ENCODE measurements at places on chromosomes 5 and 9. TPM values are rescaled to one million over a fixed set of nuclear protein-coding genes. Genes with fewer than 3 reads are reported as not detected.

DNA sequence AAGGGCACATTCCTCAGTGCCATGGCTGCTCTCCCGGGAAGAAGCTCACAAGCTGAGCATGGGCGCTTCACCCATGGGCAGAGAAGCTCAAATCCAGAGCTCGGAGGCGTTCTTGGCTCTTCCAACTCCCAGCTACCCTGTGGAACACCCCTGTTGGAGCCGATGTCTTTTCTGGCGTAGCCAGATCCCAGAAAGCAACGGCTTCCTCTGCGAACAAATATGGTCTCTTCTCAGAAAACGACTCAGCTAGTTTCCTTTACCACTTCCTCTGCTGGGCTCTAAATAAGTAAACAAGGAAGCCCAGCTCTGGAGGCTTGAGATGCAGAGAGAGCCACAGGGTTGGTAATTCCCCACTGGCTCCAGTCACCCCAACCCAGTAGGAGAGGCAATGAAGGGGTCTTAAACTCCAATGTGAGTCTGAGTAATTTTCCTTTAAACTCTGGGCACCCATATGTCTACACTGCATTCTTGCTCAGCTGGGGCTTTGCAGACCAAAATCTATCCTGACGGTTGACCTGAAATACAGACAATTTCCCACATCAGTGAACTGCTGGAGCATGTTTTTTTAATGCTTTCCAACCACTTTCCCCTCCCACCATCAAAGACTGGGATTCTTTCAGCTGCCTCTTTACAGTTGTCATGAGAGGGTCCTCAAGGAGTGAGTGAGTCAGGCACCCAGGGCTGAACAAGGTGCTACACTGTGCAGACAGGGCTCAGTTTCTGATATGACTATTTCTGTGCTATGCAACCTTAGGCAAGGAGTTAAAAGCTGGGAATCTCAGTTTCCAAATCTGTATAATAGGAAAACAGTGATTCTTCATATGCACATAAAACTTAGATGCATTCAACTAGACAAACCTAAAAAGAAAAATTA, at the start of gene LCP2:
Gene LCP2, minus strand, starts transcription at position 189 of the 874 bp plus-strand sequence. Its CDS starts 166 bp downstream, at position 23.
- peaks cover 53% of the 10 kb centered on the region for H3K27me3 ChIP-seq
- H3K27ac ChIP-seq: no peak within 1 kb of the TSS
- no peak within 1 kb of the TSS for H3K4me3 ChIP-seq
- no peaks in the 10 kb centered on the region for H3K4me1 ChIP-seq
- DNase-seq: no peak

DNA sequence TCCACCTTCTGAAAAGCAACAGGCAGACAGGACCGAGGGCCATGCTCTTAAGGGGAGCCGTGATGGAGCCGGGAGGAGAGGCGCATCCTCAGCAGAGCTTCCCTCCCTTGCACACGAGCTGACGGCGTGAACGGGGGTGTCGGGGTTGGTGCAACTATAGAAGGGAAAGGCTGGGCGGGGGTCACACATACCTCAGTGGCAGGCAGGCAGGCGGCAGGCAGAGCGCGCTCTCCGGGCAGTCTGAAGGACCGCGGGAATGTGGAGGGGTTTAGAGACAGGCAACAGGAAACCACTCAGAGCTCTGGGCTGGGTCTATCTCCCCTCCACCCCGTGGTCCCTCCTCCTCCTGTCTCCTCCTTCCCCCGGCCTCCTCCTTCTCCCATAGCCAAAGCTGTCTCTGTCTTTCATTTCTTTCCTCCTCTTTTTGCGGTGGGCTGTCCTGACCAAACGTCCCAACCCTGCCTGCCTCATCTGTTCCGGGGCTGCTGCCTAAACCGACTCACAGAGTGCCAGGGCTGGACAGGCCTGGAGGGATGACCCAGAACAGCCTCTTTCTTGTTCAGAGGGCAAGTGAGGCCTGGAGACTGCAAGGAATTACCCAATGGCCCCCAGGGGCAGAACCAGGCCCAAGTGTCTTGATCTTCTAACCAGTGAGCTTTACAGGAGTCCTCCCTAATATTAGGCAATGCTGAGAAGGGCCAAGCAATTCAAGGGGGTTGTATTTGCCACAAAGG, at the start of gene SPARC:
Gene SPARC, minus strand, starts transcription at position 242 of the 734 bp plus-strand sequence. CDS start 10,727 bp downstream, outside the sequence.
- peak within 1 kb of the TSS; percentile 99 for H3K27ac ChIP-seq
- peaks cover 41% of the 10 kb centered on the region for H3K4me1 ChIP-seq
- H3K27me3 ChIP-seq: no peaks in the 10 kb centered on the region
- H3K4me3 ChIP-seq: peak within 1 kb of the TSS; percentile 95

GRCh38 chr9:35827486-35827885, 1.0 kb downstream of the FAM221B start:
- DNase-seq: no peak
- H3K27ac ChIP-seq: no peak overlapping the region
- H3K27me3 ChIP-seq: peaks cover 2% of the 10 kb centered on the region

DNA sequence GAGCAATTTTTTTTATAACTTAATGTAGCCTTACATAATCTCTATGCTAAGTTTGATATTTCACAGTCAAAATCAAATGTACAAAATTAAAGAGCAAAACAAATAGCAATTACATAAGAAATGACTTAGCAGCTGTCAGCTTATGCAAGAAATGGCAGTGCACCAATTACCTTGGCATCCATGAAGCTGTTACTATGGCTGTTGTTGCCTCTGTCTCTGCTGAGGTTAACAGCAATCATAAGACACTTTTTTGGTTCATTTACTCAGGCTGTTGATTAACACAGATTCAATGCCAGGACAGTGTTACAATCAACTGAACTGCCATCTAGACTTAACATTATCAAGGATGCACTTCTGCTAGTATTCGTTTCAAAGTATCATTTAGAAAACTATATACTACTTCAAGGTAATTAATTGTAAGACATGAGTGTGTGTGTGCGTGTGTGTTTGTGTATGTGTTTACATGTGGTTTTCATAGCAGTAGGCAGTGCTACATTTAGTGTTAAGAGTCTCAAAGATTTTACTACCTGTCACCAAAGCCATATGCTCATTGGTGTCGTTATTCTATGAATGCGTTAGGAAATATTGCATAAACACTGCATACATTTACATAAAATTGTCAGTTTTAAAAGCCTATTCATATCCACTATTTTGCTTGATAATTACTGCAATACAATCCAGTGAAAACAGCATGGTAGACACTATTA, 1084.2 kb upstream of the COX7C start:
- no peaks in the 10 kb centered on the region for H3K4me1 ChIP-seq
- no peaks in the 10 kb centered on the region for H3K36me3 ChIP-seq
- H3K4me3 ChIP-seq: no peak overlapping the region

GRCh38 chr5:54171645-54172384, 138.6 kb downstream of the ARL15 start:
- DNase-seq: no peak
- H3K27ac ChIP-seq: no peak overlapping the region
- H3K4me3 ChIP-seq: no peak overlapping the region
- H3K27me3 ChIP-seq: no peaks in the 10 kb centered on the region

DNA sequence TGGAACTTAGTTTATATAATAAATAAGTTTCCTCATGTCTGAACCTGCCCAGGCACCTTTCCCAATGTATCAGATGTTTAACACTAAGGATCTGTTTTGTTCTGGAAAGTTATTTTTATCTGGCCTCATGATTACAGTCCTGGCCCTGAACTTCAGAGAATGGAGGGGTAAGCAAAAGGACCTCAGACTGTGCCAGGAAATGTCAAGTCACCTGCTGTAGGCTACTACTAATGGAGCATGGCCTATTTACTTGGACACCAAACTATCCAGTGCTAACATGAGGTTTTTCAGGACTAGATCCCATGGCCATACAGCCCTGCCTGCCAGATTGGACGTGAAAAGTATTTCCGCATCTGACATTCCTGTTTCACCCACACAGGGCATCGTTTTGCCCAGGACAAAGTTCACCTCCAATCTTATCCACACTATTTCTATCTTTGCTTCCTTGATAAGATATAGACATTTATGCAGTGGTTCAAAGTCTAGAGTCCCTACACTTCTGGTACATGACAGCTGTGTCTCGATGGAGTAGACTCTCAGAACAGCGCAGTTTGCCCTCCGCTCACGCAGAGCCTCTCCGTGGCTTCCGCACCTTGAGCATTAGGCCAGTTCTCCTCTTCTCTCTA, at the start of gene BTNL8:
Gene BTNL8, plus strand, starts transcription at position 539 of the 626 bp plus-strand sequence. CDS start 152 bp downstream, outside the sequence.
- H3K4me1 ChIP-seq: no peaks in the 10 kb centered on the region
- no peaks in the 10 kb centered on the region for H3K36me3 ChIP-seq
- H3K4me3 ChIP-seq: no peak within 1 kb of the TSS
- H3K27ac ChIP-seq: no peak within 1 kb of the TSS
- no peak for DNase-seq
- no peaks in the 10 kb centered on the region for H3K27me3 ChIP-seq

DNA sequence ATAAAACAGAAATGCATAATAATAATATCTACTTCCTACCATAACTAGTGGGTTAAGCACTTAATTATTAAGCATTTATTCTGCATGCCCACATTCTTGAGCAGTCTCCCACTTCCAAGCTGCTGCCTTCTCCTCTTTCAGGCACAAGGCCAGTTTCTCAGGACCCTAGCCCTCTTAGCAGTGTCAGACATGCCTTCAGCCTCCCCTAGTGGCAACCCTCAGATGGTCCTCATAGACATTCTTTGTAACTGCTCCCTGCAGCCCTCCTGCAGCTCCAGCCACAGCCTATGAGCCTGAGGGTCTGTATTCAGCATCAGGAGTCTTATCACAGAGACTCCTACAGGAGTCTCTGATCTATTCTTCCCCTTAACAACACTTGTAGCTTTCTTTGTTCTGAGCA, 3.9 kb downstream of the IL9 start:
- peak; percentile 23 for DNase-seq
- peaks cover 26% of the 10 kb centered on the region for H3K27me3 ChIP-seq
- H3K36me3 ChIP-seq: no peaks in the 10 kb centered on the region
- H3K4me3 ChIP-seq: no peak overlapping the region
- no peak overlapping the region for H3K27ac ChIP-seq

DNA sequence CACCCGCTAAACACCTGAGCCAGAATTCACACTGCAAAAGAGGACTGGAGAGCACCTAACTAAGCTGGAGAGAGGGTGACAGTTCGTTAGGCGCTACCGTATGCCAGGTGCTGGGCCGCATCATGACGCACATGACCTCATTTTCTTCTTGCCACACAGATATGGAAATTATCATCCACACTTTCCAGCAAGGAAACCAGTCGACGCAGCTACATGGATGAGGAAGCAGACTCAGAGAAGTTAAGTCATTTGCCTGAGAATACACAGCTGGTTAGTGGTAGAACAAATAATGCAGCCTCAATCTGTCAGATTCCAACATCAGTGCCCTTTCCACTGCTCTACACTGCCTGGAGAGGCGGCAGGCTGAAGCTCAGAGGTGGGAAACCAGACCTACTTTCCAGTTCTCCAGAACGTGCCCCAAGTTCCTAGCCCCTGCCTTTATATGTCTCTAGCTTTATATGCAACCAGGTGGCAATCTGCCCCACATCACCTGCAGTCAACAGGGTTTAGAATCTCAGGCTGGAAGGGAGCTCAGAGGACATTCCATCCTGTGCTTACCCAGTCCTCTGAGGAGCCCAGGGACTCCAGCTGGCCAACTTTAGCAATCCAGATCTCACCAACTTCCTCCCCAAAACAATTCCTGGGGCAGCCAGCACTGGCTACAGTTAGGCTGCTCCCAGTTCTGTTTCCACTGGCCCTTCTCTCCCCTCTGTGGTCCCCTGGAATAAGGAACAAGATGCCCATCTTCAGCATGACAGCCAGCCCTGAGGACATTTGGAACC, 8.8 kb downstream of the TNIP1 start:
- H3K4me1 ChIP-seq: peaks cover 64% of the 10 kb centered on the region
- no peak for DNase-seq
- no peaks in the 10 kb centered on the region for H3K27me3 ChIP-seq
- H3K4me3 ChIP-seq: no peak overlapping the region

- H3K27me3 ChIP-seq: no peaks in the 10 kb centered on the region
- no peak for DNase-seq
- no peaks in the 10 kb centered on the region for H3K36me3 ChIP-seq
- H3K4me1 ChIP-seq: peaks cover 10% of the 10 kb centered on the region
These were observed 19.5 kb upstream of the RAB14 start for GRCh38 chr9:121220996-121221663.

DNA sequence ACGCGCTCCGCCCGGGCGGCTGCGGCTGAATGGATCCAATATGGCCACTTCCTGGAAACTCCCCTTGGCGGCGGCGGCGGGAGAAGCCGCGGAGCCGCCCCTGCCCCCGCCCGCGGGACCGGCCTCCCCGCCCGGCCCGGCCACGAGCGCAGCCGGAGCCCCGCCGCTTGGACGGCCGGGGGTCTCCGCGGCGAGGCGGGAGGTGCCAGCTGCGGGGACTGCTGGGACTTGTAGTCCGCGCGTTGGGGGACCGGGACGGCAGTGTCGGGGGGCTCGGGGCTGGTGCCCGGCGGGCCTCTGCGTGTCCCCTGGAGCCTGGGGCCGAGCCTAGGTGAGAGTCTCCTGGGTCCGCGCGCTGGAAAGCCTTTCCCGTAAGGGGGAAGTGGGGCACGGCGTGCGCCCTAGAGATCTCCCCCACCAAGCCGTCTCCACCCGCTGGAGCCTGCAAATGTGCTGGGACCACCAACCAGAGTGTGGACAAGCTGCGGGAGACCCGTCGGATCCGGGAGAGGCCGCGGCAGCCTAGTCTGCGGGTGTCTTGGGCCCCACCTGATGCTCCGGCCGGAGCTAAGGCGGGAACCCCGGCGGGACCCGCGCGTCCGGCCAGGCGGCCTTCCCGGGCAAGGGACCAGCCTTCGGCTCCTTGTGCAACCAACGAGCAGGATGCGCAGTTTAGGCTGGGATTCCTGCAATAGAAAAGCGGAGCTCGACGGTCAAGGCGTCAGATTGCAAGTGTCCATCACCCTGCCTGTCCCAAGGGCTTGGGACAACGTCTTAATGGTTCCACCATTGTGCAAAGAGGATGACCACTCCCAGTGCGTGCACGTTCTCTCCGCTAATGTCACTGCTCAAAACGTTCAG, at the start of gene SEPTIN8:
Gene SEPTIN8, minus strand, starts transcription at position 31 of the 861 bp plus-strand sequence. CDS start 102 bp downstream, outside the sequence.
- H3K36me3 ChIP-seq: no peaks in the 10 kb centered on the region
- no peaks in the 10 kb centered on the region for H3K27me3 ChIP-seq
- peak within 1 kb of the TSS; percentile 76 for H3K4me3 ChIP-seq
- DNase-seq: peak; percentile 87
- H3K27ac ChIP-seq: peak within 1 kb of the TSS; percentile 64
- peaks cover 26% of the 10 kb centered on the region for H3K4me1 ChIP-seq

- DNase-seq: no peak
- peaks cover 6% of the 10 kb centered on the region for H3K4me1 ChIP-seq
- no peak overlapping the region for H3K27ac ChIP-seq
- no peaks in the 10 kb centered on the region for H3K27me3 ChIP-seq
- H3K4me3 ChIP-seq: no peak overlapping the region
These were observed 52.1 kb upstream of the PAPPA start for GRCh38 chr9:116101516-116101915.

DNA sequence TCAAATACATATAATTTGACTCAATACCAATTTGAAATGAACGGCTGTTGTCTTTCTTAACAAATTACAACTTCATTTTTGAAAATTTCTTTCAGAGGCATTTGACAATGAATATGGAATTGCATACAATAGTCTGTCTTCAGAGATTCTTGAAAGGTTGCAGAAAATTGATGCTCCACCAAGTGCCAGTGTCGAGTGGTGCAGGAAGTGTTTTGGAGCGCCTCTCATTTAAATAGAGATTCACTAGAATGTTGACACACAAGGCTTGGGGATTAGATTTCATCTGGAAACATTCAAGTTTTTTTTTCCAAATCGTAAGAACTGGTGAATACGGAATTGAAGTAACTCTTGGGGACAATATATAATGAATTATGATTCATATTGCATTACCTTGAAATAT, 8.1 kb downstream of the RPS6 start:
- H3K4me3 ChIP-seq: no peak overlapping the region
- H3K36me3 ChIP-seq: peaks cover 37% of the 10 kb centered on the region
- no peak for DNase-seq

GRCh38 chr5:3590161-3590966, 5.3 kb upstream of the IRX1 start:
- DNase-seq: no peak
- H3K27me3 ChIP-seq: peaks cover 38% of the 10 kb centered on the region
- H3K4me1 ChIP-seq: peaks cover 15% of the 10 kb centered on the region
- H3K27ac ChIP-seq: no peak overlapping the region

IL33 gene
- not detected for total RNA-seq

OTP gene
- not detected for total RNA-seq

RABEPK gene
- 20.7 TPM for total RNA-seq

SURF4 gene
- total RNA-seq: 201 TPM
